Left hindlimb (tissue), 1 donor: ENCODE measurements at places on chromosomes 2 and 18.

DNA sequence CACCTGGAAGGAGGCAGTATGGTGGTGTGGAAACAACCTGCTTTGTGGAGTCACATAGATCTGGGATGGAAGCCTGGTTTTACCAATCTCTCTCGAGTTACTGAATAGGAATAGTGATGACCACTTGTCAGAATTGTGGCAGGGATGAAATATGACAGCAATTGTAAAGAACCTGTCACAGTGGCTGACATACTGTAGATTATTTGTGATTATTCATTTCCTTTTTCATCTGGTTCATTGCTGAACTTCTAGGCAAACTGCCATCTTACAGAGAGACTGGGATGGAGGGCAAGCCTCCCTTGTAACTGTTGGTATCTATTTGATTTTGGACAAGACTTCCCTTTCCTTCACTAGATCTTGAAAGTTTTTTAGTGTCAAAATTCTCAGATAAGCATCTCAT is 42.0 kb downstream of the FMNL2 start:
- DNase-seq = no peak

GRCh38 chr2:203347375-203347774 is 19.2 kb downstream of the ABI2 start:
- DNase-seq = no peak

GRCh38 chr2:42359304-42359964 is 1.6 kb downstream of the COX7A2L start:
- no peak for DNase-seq

DNA sequence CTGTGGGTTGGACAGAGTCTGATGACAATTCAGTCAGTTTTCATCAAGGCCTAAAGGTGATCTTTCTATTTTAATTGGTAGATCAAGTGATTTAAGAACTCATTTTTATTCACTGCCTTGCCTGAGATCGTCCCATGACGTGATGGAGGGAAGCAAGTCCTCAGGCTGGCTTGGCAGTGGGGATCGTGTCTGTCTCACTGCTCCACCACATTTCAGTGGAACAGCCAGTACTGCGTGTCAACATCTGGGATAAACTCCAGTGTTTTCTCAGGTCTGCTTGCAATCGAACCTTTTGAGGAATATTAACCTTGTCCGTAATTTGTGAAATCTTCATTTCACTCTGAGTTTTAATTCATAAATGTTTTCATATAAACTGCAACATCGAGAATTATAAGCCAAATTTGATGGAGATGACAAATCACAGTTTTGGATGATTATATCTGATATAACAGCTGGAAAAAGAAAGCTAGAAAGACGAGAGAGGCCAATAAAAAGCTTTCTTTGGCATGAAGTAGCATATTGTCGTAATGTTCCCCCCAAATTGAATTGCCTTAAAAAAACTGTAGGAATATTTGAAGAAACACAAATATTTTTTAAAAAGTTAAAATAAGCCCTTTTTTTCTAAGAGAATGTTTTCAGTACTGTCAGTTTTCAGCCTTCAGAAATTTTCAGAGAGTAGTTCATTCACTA is 414.7 kb upstream of the SPRED2 start:
- DNase-seq = peak; percentile 56

GRCh38 chr2:169761251-169761969 is 27.8 kb downstream of the KLHL23 start:
- DNase-seq = no peak

DNA sequence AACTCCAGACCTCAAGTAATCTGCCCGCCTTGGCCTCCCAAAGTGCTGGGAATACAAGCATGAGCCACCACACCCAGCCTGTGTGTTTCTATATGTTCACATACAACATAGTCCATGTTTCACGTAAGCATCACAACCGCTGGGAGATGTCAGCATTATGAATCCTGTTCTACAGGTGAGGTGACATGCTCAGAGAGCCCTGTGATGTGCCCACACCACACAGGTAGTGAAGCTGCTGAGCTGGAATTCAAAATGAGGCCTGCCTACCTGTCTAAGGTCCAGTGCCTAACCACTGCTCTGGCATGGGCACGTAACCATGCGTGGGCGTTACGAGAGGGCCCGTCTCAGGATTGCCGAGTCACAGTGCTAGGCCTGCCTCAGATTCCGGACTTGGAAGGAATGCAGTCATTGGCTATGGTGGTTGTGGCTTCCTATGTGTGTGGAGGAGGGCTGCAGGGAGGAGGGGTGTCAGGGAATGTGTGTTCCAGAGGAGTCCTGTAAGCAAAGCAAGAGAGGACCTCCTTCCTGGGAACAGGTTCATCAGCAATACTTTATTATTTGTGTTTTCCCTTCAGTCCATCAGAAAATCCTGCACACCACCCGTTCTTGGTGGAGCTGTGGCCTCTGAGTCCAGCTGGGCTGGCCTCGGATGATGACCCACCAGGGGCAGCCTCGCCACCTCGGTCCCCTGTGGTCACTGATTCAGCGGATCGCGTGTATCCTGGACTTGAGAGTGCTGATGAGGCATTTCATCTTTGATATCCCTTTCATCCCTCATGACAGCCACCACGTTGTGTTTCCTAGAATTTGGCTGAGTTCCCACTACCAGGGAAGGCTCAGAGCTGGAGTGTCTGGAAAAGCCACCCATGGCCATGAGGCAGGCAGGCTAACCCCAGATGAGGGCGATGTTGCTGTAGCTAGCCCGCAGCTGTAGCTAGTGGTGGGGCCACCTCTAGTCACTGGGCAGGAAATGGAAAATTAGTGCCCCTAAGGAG is 31.1 kb downstream of the HK2 start:
- DNase-seq = no peak

- no peak for DNase-seq
Observed at GRCh38 chr2:20348542-20348941, 2.1 kb downstream of the PUM2 start.

DNA sequence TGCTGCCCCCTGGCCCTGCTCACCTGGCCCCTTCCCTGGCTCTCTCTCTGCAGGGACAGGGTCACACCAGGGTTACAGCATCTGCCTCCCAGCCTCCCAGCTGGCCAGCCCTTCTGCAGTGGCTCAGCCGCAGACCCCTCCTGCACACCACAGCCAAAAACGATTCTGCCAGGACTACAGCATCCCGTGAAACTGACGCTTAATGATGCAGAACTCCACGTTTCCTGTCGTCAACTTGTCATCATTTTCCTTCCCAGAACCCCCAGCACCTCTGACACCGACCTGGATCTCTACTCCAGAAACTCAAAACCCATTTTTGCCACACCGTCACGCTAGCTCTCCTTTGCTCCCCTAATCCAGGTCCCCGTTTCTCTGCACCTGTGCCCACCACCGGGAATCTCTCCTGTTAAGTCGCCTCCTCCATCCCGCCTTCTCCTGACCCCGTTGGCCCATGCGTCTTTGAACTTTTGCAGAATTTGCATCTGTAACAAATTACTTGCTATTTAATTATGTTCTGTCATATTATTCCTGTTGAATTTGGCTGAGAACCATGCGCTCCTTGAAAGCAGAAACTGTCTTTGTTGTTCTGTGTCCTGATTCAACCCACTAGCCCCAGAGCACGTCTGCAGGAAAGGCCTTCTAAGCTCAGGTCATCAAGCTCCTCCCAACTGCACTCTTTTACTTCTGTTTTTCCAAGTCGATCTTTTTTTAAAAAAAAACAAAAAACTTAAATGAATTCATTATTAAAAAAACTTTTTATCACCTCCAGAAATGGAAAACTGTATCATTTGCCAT is 173.2 kb upstream of the COPS8 start:
- no peak for DNase-seq

- no peak for DNase-seq
Observed at GRCh38 chr18:32877371-32877770, 104.5 kb upstream of the KLHL14 start.

- DNase-seq = no peak
Observed at GRCh38 chr2:29236074-29236473, 120.9 kb downstream of the CLIP4 start.

- no peak for DNase-seq
Observed at GRCh38 chr2:2799151-2799697, 468.1 kb upstream of the MYT1L start.

GRCh38 chr2:174036825-174037224 is 71.7 kb upstream of the SP3 start:
- no peak for DNase-seq

DNA sequence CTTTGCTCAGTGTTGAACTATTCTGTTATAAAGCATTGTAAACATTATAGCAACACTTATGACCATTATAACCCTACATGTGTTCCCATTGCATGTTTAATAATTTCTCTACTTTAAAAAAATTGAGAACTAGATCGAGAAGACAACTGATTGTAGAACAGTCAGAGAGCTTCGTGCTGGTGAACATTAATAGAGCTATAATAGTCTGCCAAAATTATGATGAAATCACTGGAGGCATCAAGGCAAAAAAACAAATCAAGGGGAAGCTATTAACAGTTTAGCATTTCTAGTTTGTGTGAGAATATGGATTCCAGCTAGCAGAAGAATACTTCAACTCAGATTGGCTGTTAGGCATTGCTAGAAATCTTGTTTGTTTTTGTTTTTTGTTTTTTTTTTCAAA is 284.2 kb downstream of the CAMKMT start:
- DNase-seq = no peak

DNA sequence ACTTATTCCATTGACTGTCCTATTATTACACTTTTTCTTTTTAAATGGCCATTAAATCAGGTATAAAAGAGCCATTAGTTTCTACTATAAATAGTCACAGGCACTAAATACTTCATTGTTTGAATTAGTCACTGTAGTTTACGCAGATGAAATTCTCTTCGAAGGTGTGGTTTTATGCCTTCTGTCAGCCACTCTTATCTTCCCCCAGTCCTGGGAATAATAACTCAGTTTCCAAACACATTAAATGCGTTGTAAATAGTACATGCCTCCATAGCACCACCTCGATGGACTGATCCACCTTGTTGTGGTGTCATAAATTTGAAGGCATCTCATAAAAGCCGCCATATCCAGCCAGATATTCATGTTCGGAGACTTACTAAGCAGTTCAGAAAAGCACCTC is 72.1 kb upstream of the PARD3B start:
- no peak for DNase-seq

DNA sequence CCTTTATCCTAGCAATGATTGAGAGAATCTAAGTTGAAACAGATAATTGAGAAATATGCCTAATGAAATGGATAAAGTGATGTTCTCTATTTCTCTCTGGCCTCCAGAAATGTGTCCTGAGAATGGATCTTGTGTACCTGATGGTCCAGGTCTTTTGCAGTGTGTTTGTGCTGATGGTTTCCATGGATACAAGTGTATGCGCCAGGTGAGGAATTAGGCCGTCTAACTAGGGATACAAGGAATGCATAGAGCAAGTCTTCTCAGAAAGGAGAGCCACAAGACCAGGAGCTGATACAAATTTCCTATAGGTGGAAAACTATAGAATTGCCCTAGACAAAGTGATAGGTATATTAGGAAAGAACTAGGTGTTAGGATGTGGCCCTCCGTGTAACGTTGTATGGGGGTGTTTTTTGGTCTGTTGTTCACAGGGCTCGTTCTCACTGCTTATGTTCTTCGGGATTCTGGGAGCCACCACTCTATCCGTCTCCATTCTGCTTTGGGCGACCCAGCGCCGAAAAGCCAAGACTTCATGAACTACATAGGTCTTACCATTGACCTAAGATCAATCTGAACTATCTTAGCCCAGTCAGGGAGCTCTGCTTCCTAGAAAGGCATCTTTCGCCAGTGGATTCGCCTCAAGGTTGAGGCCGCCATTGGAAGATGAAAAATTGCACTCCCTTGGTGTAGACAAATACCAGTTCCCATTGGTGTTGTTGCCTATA is 592 bp upstream of the CAD start:
- no peak for DNase-seq

GRCh38 chr2:221335219-221335752 is 236.8 kb downstream of the EPHA4 start:
- no peak for DNase-seq

GRCh38 chr2:207163053-207163755 is 2.5 kb downstream of the KLF7 start:
- DNase-seq = no peak

DNA sequence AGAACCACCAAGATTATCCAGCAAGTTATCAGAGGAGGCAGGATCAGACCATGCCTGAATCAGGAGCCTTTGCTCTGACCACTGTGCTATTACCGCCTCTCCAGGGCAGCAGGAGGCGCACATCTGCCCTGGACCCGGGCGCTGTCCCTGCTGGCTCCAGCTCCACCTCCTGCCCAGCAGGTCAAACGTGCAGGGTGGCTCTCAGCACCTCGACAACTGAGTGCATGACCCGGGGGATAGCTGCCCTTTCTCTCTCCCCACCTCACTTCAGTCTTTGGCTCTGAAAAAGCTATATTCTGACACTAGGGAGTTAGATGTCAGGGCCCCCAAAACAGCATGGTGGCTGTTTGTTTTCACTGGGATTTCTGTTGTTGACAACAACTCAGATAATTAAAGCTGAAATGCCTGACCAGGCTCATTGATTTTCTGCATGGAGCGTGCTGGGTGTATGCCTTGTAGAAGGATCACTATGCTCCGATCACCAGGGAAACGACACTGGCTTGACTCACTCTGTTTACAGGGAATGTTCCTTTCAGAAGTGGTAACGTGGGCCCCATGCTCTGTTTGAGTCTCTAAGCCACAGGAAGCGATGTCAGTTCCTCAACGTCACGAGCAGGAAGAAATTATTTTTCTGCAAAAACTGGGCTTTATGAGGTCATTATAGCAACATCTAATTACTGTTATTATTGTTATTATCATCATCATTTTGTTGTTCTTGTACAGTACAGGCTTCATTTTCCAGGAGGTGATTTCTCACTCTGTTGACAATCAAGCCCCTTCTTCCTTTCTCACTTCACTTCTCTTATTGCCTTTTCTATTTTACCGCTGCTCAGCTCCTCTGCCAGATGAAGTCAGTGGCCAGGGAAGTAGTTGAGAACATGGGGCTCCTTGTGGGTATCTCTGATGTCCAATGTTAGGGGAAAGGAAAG is 125.6 kb downstream of the PLB1 start:
- DNase-seq = peak; percentile 86

DNA sequence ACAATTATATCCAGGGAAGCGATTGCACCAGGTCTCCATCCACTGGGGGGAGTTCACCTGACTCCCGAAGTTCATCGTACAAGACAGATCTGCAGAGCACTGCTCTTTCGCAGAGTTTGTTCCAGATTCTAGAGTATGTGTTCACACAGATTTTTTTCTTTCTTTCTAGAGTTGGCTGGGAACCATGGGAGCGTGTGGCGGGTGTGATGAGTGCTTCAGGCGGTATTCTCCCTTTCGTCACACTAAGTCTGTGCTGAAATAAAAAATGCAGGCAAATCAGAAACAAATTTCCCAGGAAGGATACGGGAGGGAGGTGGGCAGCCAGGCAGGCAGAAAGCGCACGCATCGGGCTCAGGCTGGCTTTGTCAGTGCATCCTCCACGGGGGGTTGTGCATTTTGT is 129.8 kb upstream of the SOX11 start:
- DNase-seq = no peak

GRCh38 chr2:98663511-98664090 is 55.2 kb downstream of the UNC50 start:
- no peak for DNase-seq

- no peak for DNase-seq
Observed at GRCh38 chr18:57624988-57625387, 3.4 kb upstream of the NARS1 start.

GRCh38 chr2:86135653-86136052 is 29.6 kb downstream of the PTCD3 start:
- no peak for DNase-seq

- DNase-seq = peak; percentile 38
Observed at GRCh38 chr2:179861416-179862067, at the start of gene ZNF385B. Gene ZNF385B, minus strand, starts transcription at chr2:179861612.

GRCh38 chr2:23449413-23449812 is 64.4 kb downstream of the KLHL29 start:
- DNase-seq = no peak

- no peak for DNase-seq
Observed at GRCh38 chr2:202133200-202133908, 60.3 kb downstream of the KIAA2012 start.
